ENCODE measurements at places on chromosomes 5 and 9. TPM values are rescaled to one million over a fixed set of nuclear protein-coding genes. Genes with fewer than 3 reads are reported as not detected.

Gene SLC36A3
- not detected for total RNA-seq

DNA sequence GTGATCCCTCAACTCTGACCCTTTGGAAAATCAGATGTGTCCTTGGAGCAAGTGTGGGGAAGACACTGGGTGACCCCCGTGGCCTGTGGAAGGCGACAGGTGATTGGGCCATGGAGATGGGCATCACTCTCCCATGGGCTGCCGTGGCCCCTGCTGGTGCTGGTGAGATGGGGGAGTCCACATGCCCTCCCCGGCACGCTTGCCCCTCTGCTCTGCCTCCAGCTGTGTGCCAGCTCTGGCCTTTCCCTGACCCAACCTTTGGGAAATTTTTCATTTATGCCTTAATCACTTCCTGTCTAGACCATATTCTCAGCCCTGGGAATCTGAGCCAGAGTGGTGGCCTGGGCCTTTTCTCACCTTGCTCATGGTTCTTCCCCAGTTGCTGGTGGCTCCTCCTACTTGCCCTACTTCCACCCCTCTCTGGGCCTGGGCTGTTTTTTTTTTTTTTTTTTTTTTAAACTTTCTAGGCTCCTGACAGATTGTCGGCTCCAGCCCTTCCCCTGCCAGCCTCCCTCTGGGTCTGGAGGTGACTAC lies 56.6 kb downstream of the RGS3 start:
- peak; percentile 61 for DNase-seq

- DNase-seq, result no peak
Observed at GRCh38 chr9:34570376-34570775, 19.1 kb downstream of the CNTFR start.

Gene PCDHGA10
- 3.7 TPM for total RNA-seq

- DNase-seq, result no peak
Observed at GRCh38 chr5:2163060-2163856, 280.5 kb upstream of the IRX4 start.

GRCh38 chr9:133889584-133890301 lies 102.4 kb downstream of the VAV2 start:
- DNase-seq, result no peak

DNA sequence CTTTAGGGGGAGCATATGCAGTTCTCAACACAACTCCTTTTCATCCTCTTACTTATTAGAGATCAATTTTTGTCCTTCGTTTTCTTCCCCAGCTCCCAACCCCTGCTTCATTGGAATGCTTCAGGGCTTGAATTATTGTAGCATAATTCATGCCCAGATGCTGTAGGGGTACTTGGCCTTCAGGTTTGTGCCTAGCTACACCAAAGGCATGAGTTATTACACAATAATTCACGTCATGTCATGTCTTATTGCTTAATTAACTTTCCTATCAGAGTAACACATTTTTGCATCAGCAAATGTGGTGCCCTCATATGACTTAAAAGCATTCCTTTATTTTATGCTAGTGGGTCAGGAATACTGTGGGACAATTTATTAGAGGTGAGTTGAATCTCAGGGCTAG lies 507.2 kb downstream of the NFIB start:
- DNase-seq, result no peak

DNA sequence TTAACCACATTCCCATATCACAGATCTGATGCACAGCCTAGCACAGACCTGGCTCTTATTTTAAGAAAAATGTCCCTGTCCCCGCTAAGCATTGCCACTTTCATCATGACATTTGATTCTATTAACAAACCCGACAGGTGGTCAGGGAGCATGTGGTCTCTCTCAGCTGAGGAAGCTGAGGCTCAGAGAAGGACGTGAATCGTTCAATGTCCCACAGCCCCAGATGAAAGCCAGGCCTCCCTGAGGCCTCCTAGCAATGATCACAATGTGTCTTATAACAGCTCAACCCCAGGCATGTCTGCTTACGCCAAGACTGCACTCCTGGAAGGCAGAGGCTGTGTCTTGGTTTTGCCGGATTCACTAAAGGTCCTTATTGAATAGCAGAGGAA lies 10.4 kb upstream of the CRB2 start:
- DNase-seq, result no peak

DNA sequence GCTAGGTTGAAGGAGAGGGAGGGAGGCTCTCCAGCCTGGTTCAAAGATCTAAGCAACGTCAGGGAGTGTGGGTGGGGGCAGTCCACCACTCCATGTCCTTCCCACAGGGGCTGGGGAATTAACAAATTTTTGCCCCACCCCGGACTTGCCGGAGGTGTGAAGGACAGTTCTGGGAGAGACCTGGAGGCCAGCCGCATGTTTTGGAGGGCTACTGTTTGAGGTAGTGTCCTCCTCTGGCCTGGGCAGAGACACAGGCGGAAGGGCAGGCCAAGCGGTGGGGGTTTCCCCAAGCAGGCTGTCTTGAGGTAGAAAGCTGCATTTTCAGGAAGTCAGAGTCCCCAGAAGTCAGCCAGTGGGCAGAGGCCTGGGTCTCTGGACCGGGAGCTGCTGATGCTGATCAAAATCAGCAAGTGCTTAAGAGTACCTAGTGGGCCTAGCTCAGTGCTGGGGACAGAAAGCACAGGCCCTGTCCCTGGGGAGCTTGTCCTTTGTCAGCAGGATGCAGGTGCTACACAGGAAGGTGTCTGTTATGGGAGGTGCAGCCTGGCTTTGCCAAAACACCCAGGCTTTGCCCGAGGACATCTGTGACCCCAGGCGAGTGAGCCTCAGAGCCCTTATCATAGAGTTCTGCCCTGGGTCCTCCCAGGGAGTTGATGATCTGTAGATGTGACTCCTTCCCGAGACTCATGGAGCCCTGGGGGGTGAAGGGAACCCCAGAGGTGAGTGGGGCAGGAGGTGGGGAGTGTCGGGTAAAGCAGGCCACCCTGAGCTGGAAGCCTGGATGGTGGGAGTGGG lies 18.5 kb downstream of the JADE2 start:
- no peak for DNase-seq

GRCh38 chr5:53674121-53674520 lies 113.7 kb downstream of the NDUFS4 start:
- no peak for DNase-seq

DNA sequence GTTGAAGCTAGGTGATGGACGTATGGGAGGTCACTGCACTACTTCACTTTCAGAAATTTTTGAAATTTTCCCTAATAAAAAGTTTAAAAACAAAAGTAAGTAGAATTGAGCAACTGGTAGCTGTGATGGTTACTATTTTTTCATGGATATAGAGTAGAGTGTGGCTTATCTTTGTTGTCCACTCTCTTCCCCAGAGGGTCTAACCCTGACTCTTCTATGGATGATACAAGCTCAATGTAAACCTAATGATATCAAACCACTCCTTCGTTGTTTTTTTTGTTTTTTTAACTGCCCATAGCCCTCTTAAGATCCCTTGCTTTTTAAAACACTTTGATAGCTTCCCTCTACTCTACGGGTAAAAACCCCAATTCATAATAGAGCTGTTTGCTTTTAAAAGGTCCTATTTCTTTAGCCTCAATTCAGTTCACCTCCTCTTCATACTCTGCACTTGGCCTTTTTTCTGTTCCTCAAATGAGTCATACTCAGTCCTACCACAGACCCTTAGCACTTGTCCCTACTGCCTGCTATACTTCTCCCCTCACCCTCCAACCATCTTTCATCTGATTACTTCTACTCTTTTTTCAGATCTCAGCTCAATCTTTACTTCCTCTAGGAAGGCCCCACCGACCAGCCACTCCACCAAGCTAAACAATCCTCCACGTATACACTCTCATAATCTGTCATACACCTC lies 2.6 kb downstream of the HDAC3 start:
- no peak for DNase-seq

DNA sequence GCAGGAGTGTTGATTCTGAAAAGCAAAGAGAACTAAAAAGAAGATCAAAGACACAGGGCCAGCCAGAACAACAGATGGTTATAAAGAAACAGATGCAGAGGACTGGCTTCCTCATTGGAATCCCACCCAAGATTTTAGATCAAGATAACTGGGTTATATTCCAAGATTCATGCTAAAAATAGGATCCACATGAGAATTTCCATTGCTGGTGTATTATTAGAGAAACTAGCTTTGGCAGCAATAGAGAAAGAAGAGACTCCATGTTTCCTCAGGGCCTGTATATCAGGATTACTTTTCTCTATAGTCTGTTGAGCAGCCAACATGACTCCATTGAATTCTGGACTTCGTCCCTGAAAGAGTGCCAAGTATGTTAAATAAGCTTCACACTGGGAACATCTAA lies 367.3 kb downstream of the TUSC1 start:
- DNase-seq, result no peak

Gene CTXN3
- total RNA-seq, result not detected
